ENCODE measurements at places on chromosomes 2 and 18. TPM values are rescaled to one million over a fixed set of nuclear protein-coding genes. Genes with fewer than 3 reads are reported as not detected.

Gene MRPL33
- 82.5 TPM for total RNA-seq

Gene CDK5R2
- total RNA-seq, result not detected

Gene FARP2
- 216 TPM for total RNA-seq

Gene ACKR3
- total RNA-seq, result not detected

Gene FZD7
- 5.2 TPM for total RNA-seq

Gene OSR1
- not detected for total RNA-seq

Gene G6PC2
- not detected for total RNA-seq

Gene RUFY4
- not detected for total RNA-seq

Gene M1AP
- not detected for total RNA-seq

Gene POLR1A
- 38.9 TPM for total RNA-seq

Gene SLC19A3
- total RNA-seq, result 4.1 TPM

Gene CXCR1
- total RNA-seq, result not detected

Gene AFF3
- 2.0 TPM for total RNA-seq

Gene IL1A
- total RNA-seq, result not detected
